ENCODE measurements at places on chromosomes 11 and 22.

- peak; percentile 74 for DNase-seq
Measured at GRCh38 chr22:44449061-44449682, 48.9 kb downstream of the RTL6 start.

- peak; percentile 2 for DNase-seq
Measured at GRCh38 chr11:29483831-29484230, 533.0 kb downstream of the KCNA4 start.

DNA sequence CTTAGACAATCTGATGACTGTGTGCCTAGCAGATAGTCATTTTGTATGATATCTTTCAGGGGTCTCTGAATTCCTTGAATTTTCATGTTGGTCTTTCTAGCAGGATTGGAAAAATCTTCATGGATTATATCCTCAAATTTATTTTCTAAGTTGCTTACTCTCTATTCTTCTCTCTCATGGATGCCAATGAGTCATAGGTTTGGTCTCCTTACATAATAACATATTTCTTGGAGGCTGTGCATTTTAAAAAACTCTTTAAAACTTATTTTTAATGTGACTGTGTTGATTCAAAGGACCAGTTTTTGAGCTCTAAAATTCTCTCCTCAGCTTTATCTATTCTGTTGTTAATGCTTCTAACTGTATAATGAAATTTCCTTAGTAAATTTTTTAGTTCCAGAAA lies 198.7 kb downstream of the AASDHPPT start:
- no peak for DNase-seq

GRCh38 chr22:49453771-49454170 lies 373.9 kb downstream of the BRD1 start:
- DNase-seq, result no peak

GRCh38 chr11:58647141-58647699 lies 24.8 kb downstream of the CNTF start:
- DNase-seq, result no peak

GRCh38 chr11:57251037-57251436 lies 14.0 kb upstream of the APLNR start:
- no peak for DNase-seq

DNA sequence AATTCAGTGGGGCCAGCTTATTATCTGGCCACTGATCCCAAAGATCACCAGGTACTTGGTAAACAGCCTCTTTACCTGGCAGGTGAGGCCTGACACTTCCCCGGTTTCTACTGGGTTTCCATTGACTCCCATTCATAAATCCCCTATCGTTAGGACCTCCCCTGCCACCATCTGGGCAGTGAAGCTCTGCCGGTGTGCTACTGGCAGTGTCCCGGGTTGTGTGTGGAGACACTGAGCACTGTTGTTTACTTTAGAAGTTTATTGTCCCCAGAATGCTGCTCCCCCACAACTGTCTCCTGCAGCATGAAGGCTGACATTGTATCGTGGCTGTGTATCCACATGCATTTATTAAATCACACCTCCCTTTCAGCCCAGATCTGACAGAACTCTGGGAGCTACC lies 142.7 kb downstream of the WNT7B start:
- DNase-seq, result no peak

- no peak for DNase-seq
Measured at GRCh38 chr22:43846966-43847365, 15.3 kb downstream of the SULT4A1 start.

- no peak for DNase-seq
Measured at GRCh38 chr11:120256178-120256577, 16.2 kb downstream of the POU2F3 start.

DNA sequence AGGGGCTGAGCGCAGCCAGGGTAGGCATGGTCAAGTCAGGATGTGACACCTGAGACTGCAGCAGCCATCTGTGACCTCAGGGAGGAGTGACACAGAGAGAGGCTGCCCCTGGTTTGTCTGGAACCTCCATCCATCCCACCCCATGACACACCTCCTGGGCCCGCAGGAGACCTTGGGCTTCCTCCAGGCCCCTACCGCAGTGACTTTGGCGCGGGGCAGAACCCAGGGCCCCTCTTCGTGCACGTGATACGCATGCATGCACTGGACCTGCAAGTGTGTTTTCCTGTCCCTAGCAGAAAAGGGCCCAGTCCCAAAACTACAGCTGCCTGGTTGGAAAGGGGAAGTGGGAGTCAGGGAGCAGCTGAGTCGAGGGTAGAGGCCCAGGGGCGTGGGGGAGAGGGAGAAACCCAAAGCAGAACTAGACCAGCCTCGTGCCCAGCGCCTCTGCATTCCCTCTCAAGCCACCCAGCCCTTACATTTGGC lies 7.9 kb upstream of the CYTH4 start:
- DNase-seq, result no peak

DNA sequence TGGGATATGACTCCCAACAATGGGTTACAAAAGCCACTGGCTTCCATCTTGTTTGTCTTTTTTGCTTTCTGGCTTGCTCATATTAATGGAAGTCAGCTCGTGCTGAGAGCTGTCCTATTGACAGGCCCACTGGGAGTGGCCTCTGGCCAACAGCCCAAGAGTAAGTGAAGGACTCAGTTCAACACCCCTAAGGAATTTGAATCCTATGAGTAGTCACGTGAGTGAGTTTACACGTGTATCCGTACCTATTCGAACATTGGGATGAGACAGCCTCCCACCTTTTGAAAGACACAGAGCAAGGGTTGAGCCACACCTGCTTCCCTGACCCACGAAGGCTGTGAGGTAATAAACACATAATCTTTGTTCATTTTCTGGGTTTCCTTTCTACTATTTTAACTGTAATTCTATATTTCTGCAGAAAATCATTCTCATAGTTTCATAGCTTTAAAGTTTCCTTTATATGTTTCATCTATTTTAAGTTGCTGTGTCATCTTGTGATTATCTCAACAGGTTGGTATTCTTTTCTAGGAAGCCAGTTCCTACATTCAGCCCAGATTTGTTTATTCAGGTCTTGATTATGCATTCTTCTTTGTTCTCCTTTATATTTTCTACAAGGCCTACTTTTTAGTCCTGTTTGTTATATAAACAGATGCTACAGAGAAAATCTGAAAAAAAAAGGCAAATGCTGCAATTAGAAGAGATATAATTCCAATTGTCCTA lies 802.3 kb downstream of the CNTN5 start:
- peak; percentile 35 for DNase-seq

DNA sequence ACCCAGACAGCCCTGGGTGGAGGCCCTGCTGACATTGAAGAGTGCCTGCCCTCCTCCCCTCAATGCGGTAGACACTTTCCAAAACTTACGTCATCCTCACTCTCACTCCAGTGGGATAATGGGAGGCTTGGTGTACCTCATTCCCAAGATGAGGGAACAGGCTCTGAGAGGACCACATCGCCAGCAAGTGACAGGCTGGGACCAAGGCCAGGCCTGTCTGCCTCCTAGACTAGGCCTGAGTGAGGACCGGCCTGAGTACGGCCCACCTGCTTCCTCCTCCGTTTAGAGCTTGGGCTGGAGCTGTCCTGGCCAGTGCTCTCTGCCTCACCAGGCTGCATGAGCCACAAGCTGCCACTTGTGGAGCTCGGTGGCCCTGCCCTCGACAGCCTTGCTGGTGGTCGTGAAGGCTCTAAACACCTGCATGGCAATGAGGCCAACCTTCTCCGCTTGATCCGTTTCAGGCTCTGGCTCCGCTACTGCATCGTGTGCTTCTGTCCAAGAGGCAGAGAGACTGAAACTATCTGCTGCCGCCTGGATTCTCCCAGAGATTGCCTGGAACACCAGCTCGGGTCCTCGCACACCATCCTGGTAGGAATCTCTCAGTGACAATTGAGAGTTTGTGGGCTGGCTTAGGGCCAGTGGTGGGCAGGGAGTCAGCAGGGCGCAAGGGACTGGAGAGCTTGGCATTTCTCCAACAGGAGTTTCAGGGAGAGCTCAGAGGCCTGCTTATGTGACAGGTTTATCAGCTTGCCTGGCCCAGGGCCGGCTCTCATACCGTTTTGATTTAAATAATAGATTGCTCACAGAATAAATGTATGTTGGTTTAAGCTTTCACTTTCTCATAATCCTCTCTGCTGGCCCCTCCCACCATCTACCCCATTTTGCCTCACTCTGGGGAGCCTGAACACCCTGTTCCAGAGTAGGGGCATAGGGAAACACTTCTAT lies 9.4 kb downstream of the LRRC75B start:
- no peak for DNase-seq

GRCh38 chr11:121478895-121479697 lies 26.3 kb upstream of the SORL1-AS1 start:
- no peak for DNase-seq

DNA sequence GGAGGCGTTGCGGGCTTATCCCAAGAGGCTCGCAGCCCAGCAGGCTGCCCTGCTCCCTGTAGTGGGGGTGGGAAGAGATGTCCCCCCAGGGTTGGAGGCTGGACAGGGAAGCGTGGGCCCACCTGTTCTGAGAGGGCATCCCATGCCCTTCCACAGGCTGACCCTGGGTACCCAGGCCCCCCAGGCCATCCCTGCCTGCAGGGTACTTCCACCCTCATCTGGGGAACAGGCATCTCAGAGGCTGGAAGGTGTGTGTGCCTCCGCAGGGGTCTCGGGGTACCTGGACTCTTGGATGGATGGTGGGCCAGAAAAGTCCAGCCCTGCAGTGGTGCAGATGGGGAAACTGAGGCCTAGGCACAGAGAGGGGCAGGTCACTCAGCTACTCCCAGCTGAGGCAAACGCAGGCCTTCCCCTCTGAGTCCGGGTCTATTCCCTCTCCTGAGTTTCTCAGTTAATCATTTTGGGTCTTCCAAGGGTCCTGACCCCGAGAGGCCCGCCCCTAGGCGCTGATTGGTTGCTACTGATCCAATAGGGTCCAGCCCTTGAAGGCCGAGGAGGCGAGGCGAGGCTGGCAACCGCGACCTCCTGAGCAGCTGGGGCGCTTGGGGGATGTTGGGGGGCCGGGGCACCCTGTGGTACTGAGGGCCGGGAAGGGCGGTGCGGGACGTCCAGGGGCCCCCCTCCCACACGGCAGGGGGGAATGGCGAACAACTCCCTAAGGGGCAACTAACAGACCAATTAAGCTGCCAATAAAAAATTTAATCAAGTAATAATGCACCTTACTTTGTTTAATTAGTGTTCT lies 23.8 kb downstream of the FLRT1 start:
- no peak for DNase-seq

GRCh38 chr11:10581481-10582019 lies 13.1 kb upstream of the LYVE1 start:
- no peak for DNase-seq

- peak; percentile 20 for DNase-seq
Measured at GRCh38 chr11:64146036-64146955, 19.6 kb downstream of the MACROD1 start.
